ENCODE measurements at places on chromosomes 4 and X.
A peak's percentile ranks its signal among the peaks of the same experiment; 100 is the strongest.

DNA sequence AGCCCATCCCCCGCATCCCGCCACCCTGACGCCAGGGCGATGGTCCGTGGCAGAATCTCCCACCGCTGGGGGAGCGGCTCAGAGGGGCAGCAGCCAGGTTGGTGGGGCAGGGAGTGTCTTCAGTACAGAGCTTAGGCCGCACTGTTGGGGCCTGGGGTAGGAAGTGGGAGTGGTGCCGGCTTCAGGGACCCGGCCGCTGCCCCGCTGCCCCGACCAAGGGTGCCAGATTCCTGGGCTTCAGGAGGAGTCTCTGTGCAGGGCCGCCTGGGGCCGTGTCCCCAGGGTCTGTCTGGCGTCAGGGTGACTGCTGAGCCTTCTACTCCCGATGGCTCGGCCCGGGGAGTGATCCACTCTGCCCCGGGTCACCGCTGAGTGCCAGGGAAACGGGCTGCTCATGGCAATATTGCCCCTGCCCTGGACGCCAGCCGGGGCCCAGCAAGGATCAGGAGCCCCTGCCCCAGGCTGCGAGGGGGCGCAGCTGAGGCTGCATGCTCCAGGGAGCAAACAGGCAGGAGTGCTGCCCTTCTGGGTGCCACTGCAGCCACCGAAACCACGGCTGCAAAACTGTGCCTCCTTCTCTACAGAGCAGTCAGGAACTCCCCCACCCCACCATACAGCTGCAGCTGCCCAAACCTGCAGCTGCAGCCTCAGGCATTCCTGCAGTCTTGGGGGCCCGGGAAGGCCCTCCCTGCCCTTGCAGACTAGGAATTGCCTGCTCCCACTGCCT, 1206.1 kb downstream of the ARAP2 start:
- DNase-seq: no peak

- DNase-seq: no peak
Measured at GRCh38 chrX:110462957-110463356, 104.3 kb downstream of the RTL9 start.

GRCh38 chr4:172791841-172792240, 376.8 kb upstream of the GALNT7 start:
- DNase-seq: no peak

- no peak for DNase-seq
Measured at GRCh38 chr4:20805716-20806115, 105.5 kb downstream of the PACRGL start.

DNA sequence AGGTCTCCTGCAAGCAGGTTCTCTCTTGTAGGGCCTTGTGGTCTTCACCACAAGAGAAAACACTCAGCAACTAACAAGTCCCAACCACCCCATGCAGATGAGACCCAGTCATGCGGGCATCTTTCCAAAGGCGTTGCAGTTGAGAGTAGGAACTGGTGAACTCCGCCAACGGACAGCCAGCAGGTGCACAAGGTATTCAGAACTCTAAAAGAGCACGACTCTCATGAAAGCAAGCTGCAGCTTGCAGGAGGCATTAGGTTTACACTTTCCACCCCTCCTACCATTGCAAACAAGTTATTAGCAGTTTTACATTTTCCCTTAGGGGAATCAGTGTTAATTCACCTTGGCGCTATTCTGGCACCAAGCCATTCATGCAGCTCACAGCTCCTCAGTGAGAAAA, 173.4 kb upstream of the KIT start:
- DNase-seq: no peak

DNA sequence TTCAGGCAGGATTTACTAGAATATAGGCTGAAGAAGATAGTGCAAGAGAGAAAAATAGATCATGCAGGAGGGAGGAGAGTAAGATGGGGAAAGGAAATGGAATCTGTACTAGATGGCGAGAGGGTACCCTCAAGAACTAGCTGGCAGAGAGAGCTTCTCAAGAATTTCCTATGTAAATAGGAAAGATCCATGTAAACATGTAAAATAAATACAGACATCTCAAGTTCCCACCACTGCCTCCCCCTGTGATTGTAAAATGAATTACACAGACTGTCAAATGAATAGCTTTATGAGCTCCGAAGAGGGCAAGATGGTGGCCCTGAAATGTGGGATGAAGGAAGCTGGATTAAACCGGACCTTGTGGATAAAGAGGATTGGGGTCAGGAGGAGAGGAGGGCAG, 178.0 kb downstream of the PALLD start:
- no peak for DNase-seq

DNA sequence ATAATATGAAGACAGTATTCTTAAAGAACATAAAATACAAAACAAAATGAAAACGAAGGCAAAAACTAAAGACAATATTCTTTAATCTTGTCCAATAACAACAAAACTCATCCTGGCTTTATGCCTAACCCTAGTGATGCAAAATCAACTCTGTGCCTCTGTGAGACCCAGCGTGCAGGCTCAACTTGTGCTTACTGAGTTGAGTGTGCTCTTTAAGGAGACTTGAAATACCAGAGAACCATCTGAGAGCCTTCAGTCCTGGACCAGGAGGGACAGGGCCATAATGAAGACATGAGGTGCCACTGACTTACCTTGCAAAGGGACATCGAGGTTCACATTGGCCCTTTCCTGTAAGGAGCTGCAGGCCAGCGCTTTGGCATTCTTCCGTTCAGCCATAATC, 77.1 kb downstream of the NSUN7 start:
- no peak for DNase-seq

DNA sequence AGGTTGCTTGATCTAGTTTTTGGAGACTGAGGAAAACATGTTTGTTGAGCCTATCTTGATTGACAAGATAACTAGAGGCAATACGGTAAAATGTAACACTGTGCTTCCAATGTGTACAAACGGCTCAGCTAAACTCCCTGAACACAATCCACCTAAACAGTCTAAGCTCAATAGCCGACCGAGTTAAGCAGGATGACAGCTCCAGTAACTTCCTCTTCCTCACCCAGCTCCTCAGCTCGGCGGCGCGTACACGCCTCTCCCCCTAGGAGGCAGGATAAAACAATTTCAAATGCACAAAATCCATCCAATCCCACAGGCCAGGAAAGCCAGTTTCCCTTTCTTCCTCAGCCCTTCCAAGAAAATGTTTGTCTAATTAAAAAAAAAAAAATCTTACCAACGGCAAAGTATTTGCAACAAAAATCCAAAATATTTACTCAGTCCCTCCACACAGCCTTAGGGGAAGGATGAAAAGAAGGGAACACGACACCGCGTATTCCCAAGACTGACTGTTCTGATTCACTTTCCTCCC, 1.0 kb downstream of the CNOT6L start:
- peak; percentile 82 for DNase-seq

- no peak for DNase-seq
Measured at GRCh38 chr4:31294655-31295480, 574.7 kb downstream of the PCDH7 start.

DNA sequence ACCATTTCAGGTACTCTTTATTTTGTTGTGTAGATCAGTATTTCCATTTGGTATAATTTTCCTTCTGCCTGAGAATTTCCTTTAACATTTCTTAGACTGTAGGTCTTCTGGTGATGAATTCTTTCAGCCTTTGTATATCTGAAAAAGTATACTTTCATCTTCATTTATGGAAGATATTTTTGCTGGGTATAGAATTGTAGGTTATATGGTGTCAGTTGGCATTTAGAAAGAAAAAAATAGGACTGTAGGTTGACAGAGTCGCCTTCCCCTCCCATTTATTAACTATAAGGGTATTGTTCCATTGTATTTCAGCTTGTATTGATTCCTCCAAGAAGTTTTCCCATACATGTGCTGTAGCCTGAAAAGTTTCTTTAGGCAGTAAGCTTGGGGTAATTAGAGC, 71.9 kb downstream of the KDM6A start:
- no peak for DNase-seq

DNA sequence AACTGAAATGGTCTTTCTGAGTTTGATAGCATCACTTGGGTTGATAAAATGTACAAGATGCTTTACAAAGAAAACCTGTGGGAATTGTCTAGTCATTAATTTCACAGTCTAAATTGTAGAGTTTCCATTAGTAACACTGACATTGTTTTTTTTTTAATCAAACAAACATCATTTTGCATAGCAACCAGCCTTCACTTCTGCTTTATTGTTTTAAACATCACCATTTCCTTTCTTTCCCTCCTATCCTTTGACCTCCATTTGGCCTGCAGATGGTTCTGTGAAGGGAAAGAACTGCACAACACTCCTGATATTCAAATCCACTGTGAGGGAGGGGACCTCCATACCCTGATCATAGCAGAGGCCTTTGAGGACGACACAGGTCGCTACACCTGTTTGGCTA, 171.1 kb downstream of the PALLD start:
- no peak for DNase-seq

- peak; percentile 35 for DNase-seq
Measured at GRCh38 chrX:66675541-66675940, 36.7 kb upstream of the EDA2R start.

- no peak for DNase-seq
Measured at GRCh38 chr4:143402776-143403552, 66.3 kb downstream of the GAB1 start.

- peak; percentile 52 for DNase-seq
Measured at GRCh38 chr4:6327220-6327917, 57.7 kb downstream of the WFS1 start.

DNA sequence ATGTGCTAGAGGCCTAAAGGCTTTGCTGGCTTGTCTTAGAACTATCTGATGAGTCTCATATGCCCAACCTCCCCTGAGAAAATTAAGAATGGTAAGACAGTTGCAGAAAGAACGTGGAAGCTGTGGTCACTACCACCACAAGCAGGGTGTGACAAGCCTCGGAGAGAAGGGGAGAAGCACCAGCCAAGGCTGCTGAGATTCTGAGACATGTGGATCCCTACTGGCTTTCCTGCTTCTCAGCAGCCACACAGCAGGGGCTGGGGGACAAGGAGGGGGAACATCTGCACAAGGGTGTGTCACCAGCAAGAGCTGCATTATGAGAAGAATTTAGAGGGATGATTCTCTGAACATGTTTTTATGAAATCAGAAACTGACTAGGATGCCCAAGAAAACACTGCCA, 19.4 kb downstream of the TAPT1 start:
- no peak for DNase-seq

- DNase-seq: peak; percentile 78
Measured at GRCh38 chrX:36431819-36432218, 512.3 kb downstream of the CFAP47 start.

- no peak for DNase-seq
Measured at GRCh38 chr4:84905646-84906045, 60.8 kb downstream of the WDFY3 start.

- peak; percentile 8 for DNase-seq
Measured at GRCh38 chrX:38036466-38036865, 30.1 kb downstream of the SYTL5 start.

GRCh38 chr4:78560296-78560963, 8.9 kb downstream of the ANXA3 start:
- DNase-seq: peak; percentile 89

- no peak for DNase-seq
Measured at GRCh38 chrX:115972717-115973116, 197.8 kb upstream of the AGTR2 start.

DNA sequence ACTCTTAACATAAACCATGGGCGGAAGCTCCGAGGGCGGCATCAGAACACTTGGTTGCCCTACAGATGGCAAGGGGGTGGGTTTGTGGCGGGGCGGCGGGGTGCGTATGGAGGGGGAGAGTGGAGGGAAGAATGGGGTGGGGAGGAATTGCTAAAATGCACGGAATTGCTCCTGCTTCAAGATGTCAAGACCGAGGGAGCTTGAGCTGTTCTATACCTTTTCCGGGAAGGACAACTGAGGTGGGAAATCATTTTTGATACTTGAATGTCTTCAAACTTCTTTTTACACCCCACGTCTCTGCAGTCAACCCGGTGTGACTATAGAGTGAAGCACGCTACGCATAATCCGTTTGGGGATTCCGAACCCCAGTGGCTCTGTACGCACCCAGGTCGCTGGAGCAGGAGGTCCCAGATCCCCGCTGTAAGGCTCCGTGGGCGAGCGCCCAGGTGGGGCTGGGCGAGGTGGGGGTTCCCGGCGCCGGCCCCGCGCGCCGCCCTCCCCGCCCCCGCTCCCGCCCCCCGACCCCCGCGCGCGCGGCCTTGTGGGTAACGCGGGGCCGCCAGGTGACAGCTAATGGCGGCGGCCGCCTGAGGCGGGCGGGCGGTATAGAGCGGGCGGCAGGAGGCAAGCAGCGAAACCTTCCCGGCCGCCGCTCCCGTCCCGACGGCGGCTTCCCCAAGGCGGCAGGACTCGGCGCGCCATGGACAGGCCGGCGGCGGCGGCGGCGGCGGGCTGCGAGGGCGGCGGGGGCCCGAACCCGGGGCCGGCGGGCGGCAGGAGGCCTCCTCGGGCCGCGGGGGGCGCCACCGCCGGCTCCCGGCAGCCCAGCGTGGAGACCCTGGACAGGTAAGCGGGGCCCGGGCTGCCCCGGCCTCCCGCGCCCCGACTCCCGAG, at the start of gene MTMR1:
MTMR1 (plus strand) TSS at position 566 of the 894 bp plus-strand sequence; CDS start at position 701, 135 bp downstream.
- no peak for DNase-seq

DNA sequence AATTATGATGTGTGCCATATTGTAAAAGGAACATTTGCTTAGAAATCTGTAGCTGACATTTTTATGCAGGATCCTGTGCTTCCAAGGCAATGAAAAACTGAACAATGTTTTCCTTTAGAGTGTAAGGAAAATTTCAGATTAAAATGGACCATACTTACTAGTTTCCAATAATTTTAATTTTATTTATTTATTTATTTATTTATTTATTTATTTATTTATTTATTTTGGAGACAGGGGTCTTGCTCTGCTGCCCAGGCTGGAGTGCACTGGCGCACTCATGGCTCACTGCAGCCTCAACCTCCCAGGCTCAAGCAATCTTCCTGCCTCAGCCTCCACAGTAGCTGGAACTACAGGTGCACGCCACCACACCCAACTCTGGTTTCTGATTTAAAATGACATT, 369.8 kb upstream of the HAND2 start:
- no peak for DNase-seq

- no peak for DNase-seq
Measured at GRCh38 chrX:13009844-13010243, 34.6 kb downstream of the FAM9C start.

- no peak for DNase-seq
Measured at GRCh38 chr4:45036677-45037076, 310.3 kb upstream of the GNPDA2 start.

DNA sequence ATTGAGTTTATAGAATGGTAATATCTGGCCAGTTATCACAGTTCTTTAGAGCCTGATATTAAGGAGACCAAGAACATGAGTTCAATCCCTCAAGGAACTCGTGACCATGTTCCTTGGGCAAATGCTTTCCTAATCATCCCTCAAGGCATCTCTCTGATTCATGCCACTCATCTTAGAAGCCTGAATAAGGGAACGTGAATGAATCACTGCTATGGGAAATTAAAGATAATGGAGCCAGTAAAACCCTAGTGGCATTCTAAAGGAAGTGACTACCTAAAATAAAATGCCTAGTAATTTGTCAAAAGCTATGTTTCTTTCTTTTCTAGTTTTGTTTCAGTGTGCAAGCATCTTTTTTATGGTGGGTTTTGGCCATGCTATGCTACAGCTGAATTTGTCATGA, 1161.3 kb downstream of the C4orf33 start:
- DNase-seq: peak; percentile 84

GRCh38 chr4:99723612-99724011, 66.0 kb upstream of the C4orf54 start:
- peak; percentile 5 for DNase-seq

- no peak for DNase-seq
Measured at GRCh38 chr4:138401334-138401733, 159.2 kb upstream of the SLC7A11 start.

GRCh38 chr4:11842620-11843263, 414.0 kb upstream of the HS3ST1 start:
- DNase-seq: no peak

Data from fibroblast of skin of right quadriceps (primary cell).